ENCODE measurements at places on chromosomes 2 and 18. TPM values are rescaled to one million over a fixed set of nuclear protein-coding genes. Genes with fewer than 3 reads are reported as not detected.

GRCh38 chr2:238233625-238234024 lies 6.2 kb downstream of the HES6 start:
- H3K36me3 ChIP-seq = no peaks in the 10 kb centered on the region
- H3K4me1 ChIP-seq = peaks cover 17% of the 10 kb centered on the region
- no peak overlapping the region for H3K27ac ChIP-seq
- H3K4me3 ChIP-seq = no peak overlapping the region
- H3K27me3 ChIP-seq = no peaks in the 10 kb centered on the region

DNA sequence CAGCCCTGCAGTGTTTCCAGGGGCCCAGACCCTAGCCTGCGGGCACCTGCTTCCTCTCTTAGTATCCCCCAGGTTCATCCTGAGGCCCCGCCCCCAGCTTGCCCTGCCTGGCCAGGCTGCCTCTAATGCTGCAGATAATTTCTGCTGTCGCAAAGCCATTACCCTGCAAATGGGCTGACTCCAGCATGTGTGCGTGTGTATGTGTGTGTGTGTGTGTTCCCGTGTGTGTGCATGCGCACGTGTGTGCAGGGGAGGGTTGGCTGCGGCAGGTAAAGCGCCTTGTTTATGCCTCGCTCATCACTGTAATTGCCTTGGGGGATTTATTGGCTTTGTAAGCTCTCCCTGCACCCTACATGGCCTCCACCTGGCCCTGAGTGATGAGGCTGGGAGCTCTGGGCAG lies 7.6 kb upstream of the PRSS56 start:
- DNase-seq = no peak
- H3K36me3 ChIP-seq = no peaks in the 10 kb centered on the region
- no peaks in the 10 kb centered on the region for H3K4me1 ChIP-seq
- no peak overlapping the region for H3K27ac ChIP-seq
- no peak overlapping the region for H3K4me3 ChIP-seq

- peaks cover 23% of the 10 kb centered on the region for H3K4me1 ChIP-seq
- no peak for DNase-seq
- no peak overlapping the region for H3K27ac ChIP-seq
- no peak overlapping the region for H3K4me3 ChIP-seq
These were observed 1.6 kb downstream of the INHBB start for GRCh38 chr2:120347396-120348060.

- no peak for DNase-seq
- no peaks in the 10 kb centered on the region for H3K36me3 ChIP-seq
- no peaks in the 10 kb centered on the region for H3K27me3 ChIP-seq
- H3K4me1 ChIP-seq = peaks cover under 1% of the 10 kb centered on the region
These were observed 49.3 kb downstream of the RNF144A start for GRCh38 chr2:6966446-6966940.

DNA sequence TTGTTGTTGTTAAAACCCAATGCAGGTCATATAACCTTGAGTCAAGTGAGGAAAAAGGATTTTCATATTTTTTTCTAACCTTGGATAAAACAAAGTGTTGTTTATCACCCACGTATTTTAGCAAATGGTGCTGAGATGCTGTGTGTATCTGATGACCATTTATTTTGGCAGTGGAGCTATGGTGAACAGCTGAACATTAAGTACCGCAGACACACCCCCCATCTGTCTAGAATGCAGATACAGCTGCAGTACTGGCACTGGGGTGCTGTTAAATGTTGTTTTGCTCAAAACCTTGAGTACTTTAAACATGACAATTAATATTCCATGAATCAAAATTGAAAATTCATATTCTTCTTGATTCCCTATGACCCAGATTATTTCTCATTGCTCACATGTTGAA lies 773.3 kb upstream of the SLC39A10 start:
- no peaks in the 10 kb centered on the region for H3K36me3 ChIP-seq
- no peak overlapping the region for H3K4me3 ChIP-seq
- no peaks in the 10 kb centered on the region for H3K4me1 ChIP-seq
- no peak for DNase-seq
- no peak overlapping the region for H3K27ac ChIP-seq

ALK gene
- total RNA-seq = not detected
